Progenitor cell of endocrine pancreas (in vitro differentiated cells): ENCODE measurements at places on chromosomes 2 and 18.

DNA sequence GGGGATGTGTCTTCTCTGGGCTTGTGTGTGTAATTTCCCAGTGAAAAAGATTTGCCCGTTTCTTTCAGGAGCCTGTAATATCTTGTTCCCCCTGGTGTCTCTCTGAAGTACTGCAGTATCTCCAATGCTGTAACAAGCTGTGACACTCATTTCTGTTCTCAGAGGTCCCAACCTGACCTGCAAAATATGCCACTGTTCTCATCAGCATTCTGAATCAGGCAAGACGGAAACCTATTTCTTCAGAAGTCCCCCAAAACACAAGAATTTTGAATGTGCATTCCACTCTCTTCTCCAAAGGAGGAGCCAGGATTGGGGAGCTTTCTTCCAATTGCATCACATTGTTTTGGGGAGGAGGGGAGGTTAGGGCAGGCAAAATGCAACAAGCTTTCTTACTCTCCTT lies 77.0 kb upstream of the CNGA3 start:
- no peak for DNase-seq

DNA sequence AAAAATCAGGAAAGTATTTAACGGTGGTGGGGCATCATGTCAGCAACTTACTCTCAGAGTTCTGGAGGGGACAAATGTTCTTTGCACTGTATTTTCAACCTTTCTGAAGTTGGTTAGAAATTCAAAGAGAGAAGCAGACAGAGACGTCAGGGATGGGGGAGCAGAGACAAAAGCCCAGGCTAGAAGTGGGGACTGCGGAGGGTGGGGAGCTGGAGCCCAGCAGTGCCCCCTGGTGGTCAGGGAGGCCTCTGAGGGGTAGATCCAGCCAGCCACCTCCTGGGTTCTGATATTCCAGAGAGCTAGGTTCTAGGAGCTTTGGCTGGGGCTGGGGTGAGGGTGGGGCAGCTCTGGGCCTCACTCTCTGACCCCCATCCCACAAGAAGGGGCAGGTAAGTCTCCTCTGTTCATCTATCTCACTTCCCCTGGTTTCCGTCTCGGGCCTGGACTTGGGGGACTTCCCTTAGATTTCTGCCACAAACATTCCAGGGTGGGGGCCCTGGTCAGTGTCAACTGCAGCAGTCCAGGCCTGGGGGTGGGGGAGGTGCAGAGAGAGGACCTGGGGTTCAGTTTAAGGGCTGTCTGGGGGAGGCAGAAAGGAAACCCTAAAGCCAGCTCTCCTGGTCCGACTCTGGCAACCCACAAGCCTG lies 8.9 kb downstream of the TNS1 start:
- DNase-seq = peak; percentile 67

GRCh38 chr2:230944757-230945372 lies 19.8 kb upstream of the GPR55 start:
- no peak for DNase-seq

GRCh38 chr2:49845021-49845420 lies 690.7 kb upstream of the FSHR start:
- DNase-seq = no peak

DNA sequence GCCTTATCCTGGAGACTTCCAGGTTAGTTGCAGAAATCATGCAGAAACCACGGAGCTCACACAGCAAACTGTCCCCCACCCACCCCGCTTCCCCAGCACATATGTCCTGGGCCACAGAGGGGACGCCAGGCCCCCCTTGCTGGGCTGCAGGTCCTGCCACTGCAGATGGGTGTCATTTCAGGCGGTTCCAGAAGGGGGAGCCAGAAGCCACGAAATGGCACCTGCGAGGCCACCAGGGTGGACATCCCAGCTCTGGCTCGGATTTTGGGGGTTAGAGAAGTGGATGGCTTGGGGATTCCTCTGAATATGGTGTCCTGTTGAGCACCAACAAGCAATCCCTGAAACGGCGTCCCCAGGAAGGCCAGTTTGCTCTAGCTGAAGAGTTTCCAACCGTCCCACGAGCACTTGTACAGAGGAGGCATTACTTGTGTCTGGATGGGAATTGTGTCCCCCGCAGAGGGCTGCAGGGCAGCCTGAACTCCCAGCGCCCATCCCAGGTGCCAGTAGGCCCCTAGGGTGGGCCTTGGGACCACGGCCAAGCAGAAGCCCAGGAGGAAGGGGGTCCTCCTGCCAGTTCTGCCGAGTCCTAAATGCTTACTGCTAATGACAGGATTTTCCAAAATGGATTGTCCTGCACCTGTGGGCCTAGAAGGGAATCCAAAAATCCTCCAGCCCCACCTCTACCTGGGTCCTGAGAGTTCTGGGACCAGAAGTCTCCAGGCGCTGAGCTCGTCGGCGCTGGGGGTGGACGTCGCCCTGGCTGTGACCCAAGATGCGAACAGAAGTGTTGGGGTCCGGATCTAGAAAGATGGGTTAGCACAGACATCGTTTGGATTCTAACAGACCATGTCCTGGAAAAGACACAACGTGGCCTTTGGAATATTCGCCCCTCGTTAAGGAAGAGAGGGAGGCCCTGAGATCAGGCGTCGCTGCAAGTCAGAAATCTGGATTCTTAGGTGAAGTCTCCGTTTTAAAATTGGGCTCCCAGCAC lies 14.6 kb upstream of the NFATC1 start:
- peak; percentile 80 for DNase-seq

DNA sequence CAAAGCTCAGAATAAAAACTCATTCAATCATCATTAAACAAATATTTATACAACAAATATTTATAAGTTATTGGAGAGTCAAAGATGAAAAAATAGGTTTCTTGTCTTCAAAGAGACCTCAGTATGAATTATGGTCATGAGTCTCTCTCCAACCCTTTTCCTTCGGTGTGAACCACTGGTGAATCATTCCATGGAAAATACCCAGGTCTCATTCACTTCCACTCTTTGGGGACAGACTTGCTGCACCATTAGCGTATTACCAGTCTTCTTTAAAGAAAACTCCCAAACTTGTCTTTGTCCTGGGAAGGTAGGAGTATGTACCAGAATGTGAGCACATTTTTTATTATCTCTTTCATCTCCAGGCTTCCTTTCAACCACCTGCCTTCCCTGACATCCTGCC lies 257.4 kb upstream of the RBMS1 start:
- no peak for DNase-seq

DNA sequence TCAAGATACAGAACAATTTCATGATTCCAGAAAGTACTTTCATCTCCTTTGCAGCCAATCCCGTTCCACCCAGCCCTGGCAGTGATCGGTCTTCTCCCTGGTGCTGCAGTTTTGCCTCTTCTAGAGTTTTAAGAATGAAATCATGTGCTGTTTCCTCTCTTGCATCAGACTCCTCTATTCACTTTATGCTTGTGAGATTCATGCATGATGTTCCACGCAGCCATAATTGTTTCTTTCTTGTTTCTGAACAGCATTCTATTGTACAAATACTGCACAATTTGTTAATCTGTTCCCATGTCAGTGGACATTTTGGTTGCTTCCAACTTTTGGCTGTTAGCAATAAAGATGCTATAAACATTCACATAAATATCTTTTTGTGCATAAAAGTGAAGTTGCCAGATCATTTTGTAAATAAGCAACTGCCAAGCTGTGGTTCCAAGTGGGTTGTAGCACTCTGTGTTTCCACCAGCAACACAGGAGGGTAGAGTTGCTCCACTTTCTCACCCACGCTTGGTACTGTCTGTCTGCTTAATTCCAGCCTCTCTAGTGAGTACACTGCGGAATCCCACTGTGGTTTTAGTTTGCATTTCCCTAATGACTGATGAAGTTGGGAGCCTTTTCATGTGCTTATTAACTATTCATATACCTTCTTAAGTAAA lies 104.5 kb downstream of the TWIST2 start:
- DNase-seq = no peak

- no peak for DNase-seq
Measured at GRCh38 chr18:76806301-76806700, 16.1 kb upstream of the ZNF236 start.

GRCh38 chr2:199850718-199851500 lies at the start of gene FTCDNL1:
FTCDNL1 (minus strand) TSS chr2:199851192; CDS start chr2:199848962, 2,230 bp downstream.
- DNase-seq = peak; percentile 37

DNA sequence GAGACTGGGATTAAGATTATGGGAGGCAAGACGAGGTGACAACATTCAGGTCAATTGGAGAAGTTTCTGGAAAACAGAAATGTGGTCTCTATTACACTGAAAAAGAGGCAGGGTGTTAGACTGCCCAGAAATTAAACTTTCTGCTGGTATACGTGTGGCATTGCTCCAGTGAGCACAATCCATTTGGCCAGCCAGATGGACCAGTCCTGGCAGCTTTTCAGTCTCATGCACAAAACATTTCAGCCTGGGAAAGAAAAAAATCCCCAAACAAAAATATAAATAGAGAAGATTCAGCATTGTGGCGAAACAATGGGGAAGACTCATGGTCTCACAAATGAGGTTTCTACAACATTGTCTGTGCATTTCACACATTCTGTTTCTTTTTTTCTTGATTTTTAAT lies 113.9 kb downstream of the HNMT start:
- DNase-seq = no peak

GRCh38 chr2:38146275-38146906 lies 70.4 kb upstream of the CYP1B1 start:
- DNase-seq = no peak

- no peak for DNase-seq
Measured at GRCh38 chr2:45781464-45781811, 130.0 kb downstream of the PRKCE start.

- no peak for DNase-seq
Measured at GRCh38 chr2:128500138-128500800, 181.6 kb upstream of the HS6ST1 start.

GRCh38 chr2:214902286-214902685 lies 92.8 kb upstream of the BARD1 start:
- DNase-seq = no peak

DNA sequence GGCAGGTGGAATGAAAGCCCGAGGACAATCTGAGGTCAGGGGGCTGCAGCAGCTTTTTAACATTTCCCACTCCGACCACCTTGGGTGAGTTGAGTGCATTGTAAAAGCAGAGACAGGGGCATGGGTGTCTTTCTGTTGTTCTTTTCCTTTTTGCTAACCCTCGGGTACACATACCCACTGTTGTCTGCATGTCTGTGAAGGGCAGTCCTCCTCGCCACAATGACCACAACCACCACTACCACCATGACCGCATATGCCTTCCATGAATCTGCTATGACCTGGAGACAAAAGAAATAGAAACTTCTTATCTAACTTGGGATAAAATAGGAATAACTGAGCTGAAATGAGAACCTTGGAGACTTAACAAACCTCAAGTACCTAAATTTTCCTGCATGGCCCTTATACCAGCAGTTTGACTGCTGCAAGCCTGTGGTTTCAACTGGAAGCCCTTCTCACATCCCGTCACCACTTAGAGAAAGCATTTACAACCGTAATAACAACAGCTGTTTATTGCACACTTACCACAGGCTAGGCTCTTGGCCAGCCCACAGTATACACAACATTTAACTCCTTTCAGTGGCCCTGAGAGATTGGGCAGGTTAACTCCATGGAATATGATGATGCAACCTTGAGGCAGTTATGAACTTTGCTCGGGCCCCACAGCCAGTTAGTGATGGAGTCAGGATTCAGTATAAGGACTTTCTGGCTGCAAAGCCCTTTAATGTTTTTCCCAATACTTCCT lies 80.3 kb downstream of the GYPC start:
- DNase-seq = no peak

- no peak for DNase-seq
Measured at GRCh38 chr2:8582651-8583399, 99.0 kb upstream of the ID2 start.

DNA sequence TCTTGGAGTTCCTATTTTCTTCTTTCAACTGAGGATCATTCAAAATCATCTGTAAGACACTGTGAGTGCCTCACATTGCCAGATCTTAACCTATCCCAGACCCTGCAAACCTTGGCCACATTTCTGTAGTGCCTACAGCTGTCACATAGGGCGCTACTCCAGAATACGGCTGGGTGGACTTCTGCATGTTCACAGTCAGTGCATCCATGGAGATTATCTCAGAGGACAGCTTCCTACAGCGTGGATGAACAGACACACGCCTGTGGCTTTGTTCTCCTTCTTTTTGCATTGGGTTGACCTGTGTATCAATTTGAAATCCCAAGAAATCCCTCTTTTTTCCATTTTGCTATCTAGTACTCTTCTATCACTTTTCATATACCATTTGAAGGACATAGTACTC lies 1.9 kb upstream of the KLHL29 start:
- no peak for DNase-seq

- no peak for DNase-seq
Measured at GRCh38 chr2:150494234-150494945, 6.9 kb upstream of the RND3 start.

DNA sequence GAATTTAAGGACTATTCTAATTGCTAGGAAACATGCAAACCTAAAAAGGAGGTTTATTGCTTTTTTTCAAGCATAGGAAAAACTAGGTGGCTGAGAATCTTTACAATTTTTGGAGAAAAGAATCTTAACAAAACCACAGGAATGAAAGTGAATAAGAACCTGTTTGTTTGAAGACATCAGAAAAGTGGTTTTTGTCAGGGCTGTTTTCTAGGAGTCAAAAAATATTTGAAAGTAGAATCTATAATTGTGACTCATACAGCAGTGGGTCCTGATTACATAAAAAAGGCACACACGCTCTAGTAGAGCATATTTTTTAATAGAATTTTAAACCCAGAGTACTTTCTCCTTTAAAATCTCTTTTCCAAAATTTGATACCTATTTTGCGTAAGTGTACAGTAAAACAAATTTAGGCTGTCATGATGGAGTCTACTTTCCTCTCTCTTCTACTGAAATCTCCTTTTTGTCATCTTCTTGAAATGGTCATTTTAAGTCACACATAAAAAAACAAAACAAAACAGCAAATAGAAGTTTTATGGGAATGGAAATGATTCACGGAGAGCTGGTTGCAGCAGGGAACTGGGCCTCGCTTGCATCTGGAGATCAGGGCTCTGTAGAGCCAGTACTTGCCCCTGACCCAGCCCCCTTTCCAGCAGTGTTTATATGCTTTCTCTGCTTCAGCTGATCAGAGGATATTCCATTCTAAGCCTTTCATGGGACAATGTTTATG lies 59.1 kb upstream of the PELI1 start:
- no peak for DNase-seq

DNA sequence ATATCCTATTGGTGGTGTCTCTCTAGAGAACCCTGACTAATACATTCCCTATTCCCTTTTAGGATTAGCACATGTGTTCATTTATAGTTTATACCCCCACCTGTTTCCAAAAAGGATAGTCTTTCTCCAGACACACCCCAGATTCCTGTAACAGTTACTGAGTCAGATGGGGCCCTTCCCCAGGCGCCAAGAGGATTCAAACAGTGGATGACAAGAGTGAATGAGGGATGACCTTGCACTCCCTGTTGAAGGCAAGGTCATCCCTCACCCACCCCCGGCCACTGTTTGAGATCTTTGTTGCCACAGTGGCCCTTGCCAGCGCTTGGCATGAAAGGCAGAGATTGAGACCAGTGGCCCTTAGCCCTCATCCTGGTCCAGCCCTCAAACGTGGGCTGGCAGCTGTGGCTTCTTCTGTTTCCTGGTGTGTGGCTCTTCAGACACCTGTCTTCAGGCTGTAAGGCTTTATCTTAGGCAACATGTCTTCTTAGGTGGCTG lies 15.3 kb upstream of the REEP1 start:
- DNase-seq = no peak
